ENCODE measurements at places on chromosomes 2 and 18. TPM values are rescaled to one million over a fixed set of nuclear protein-coding genes. Genes with fewer than 3 reads are reported as not detected.
A peak's percentile ranks its signal among the peaks of the same experiment; 100 is the strongest.

DNA sequence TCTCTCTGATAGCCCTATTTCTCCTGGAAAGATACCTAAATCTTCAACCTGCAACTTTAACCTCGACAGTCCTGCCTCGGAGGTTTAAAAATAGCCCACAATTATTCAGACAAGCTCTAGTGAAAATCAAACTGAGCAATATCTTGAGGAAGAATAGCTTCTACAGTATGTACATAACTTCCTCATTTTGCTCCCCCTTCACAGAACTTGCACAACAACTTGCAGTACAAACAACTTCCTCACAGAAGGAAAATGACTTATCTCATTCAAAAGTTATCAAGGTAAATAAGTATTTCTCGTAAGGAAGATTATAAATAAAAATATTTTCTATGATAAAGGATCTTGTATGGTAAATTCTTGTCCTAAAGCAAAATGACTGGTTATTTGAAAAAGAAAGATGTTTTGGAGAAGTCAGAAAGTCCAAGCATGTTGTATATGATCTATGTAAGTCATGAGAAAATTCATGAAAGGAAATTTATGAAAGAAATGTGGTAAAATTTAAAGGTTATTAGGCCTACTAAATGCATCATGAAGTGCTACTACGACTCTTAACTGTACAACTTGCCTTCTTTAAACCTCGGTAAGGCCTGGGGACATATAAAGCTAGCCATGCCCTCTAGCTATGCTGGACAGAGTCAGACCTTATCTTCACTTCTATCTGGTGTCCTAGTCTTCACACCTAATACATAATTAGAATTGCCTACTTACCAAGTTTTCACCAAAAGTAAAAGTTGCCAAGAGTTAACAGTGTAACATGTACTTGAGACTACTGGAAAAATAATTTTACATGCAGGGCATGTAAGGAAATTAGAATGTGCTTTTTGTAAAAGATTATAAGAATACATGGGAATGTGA lies 394.5 kb downstream of the DLGAP1 start:
- no peak overlapping the region for H3K27ac ChIP-seq
- H3K4me3 ChIP-seq = no peak overlapping the region
- H3K36me3 ChIP-seq = no peaks in the 10 kb centered on the region
- H3K4me1 ChIP-seq = no peaks in the 10 kb centered on the region
- no peak for DNase-seq

Gene FRZB
- 68.5 TPM for total RNA-seq

GRCh38 chr2:175890636-175891242 lies 111.3 kb downstream of the LNPK start:
- H3K4me3 ChIP-seq = no peak overlapping the region
- no peaks in the 10 kb centered on the region for H3K36me3 ChIP-seq

DNA sequence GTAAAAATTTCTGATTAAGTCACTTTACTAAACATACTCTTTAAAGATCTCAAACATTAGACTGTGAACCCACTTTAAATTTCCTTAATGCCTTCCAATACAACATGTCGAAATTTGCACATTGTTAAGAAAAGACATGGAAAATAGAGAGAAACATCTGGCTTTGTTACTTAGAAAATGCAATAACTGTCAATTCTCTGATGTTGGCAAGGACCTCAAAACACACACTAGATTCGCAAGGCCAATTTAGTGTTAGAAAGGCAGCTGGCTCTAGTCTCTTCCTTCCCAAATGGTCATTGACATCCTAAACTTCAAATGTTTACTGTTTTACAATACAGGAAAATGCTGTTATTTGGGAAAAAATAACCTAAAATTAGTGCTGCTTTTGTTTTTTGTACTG lies 110.6 kb downstream of the UPP2 start:
- DNase-seq = no peak
- no peak overlapping the region for H3K4me3 ChIP-seq
- no peaks in the 10 kb centered on the region for H3K36me3 ChIP-seq
- no peaks in the 10 kb centered on the region for H3K4me1 ChIP-seq
- H3K27me3 ChIP-seq = no peaks in the 10 kb centered on the region

Gene UXS1
- 59.8 TPM for total RNA-seq

- H3K4me1 ChIP-seq = no peaks in the 10 kb centered on the region
- no peak for DNase-seq
- no peak overlapping the region for H3K4me3 ChIP-seq
- no peaks in the 10 kb centered on the region for H3K36me3 ChIP-seq
Observed at GRCh38 chr2:179898873-179899272, 37.5 kb upstream of the ZNF385B start.

Gene HOXD12
- not detected for total RNA-seq

GRCh38 chr18:42082415-42083234 lies 127.6 kb downstream of the PIK3C3 start:
- no peak for DNase-seq
- H3K36me3 ChIP-seq = no peaks in the 10 kb centered on the region
- H3K27ac ChIP-seq = no peak overlapping the region

Gene ARHGEF33
- total RNA-seq = 4.7 TPM

- H3K4me1 ChIP-seq = peaks cover 19% of the 10 kb centered on the region
- H3K27me3 ChIP-seq = peaks cover 7% of the 10 kb centered on the region
- H3K36me3 ChIP-seq = no peaks in the 10 kb centered on the region
- no peak overlapping the region for H3K27ac ChIP-seq
Observed at GRCh38 chr2:127219171-127220070, 678 bp downstream of the CYP27C1 start.

DNA sequence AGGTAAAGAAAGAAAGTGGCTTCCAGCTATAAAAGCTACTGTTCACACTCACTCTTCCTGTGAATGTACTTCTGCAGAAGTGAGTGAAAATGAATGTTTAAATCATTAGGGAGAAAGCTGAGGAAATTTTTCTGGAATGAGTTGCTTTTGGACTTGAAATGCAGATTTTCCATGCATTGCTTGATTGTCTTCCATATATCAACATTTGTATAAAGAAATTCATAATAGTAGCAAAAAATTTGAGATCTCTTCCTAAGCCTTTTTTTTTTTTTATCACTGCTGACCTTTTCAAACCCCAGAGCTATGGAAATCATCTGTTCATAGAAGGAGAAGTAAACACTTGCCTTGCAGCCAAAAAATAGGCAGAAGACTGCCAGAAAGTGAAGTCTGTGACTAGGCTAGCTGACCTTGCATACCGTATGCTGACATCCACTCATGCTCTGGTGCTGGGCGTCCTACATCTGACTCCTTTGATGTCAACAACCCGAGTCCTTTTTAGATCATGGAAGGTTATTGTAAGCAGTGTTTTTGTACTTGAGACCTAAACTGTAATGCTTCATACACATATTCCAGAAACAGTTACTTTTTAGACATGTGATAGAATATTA lies 154.5 kb upstream of the RASGRP3 start:
- H3K4me1 ChIP-seq = no peaks in the 10 kb centered on the region
- H3K27me3 ChIP-seq = no peaks in the 10 kb centered on the region
- no peak for DNase-seq
- H3K27ac ChIP-seq = peak overlapping the region; percentile 25
- H3K36me3 ChIP-seq = no peaks in the 10 kb centered on the region
- no peak overlapping the region for H3K4me3 ChIP-seq

DNA sequence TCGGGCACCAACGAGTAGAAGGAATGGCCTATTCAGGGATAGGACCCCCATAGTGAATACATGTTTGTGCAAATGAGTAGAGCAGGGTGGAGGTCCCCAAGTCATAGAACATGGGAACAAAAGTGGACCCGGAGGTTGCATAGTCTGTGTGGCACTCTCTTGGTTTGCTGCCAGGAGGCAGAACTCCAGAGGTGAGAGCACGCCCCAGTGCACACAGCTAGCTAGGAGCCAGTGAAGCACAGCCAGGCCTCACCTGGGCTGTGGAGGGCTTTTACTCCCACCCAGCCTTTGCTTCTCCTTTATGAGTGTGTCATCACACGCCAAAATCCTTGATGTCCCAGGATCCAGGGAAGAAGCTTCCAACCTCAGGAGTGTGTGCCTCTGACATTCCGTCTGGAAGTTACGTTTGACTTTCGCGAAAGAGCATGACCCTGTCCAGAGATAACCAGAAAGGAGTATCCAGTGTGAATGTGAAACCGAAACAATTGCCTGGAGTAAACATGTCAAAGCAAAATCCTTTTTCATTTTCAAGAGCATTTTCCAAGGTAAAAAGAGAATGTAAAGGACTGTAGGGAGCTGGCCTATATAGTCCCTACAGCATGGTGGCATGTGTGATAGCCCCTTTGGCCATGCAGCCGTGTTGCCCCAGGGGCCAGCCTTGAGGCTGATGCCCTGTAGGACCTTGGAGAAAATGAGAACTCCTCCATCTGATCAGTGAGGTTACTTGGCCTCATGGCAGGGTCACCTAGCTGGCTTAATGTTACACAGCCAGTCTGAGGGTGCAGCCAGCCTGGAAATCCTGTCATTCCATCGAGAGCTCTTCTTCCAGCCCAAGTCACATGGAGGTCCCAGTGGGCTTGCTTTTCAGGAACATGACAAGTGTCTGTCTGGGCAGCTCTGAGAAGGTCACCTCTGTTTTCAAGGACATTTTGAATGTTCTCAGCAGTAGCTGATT lies 8.8 kb downstream of the TRIB2 start:
- H3K27ac ChIP-seq = no peak overlapping the region
- peaks cover 22% of the 10 kb centered on the region for H3K4me1 ChIP-seq
- H3K4me3 ChIP-seq = no peak overlapping the region
- DNase-seq = no peak

Gene KIAA2012
- total RNA-seq = 1.2 TPM

Gene ANKRD30BL
- total RNA-seq = 15.3 TPM

Gene CAPG
- total RNA-seq = 25.7 TPM

DNA sequence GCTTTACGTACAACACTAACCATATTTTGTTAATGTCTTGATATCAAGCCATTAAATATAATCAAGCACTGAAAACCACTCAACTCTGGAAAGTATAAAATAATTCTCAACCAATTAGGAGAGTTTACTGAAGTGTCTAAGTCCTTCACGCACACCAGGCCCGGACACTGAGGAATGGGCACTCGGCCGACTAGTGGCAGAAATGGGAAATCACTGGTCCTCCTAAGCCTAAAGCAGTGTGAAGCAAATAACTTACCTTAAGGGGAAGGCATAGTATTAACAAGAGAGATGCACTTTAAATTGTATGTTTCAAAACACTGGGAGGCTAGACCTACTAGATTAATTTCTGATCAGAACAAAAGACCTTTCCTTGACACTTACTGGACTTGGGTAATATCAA lies 45.7 kb downstream of the FAM210A start:
- H3K27ac ChIP-seq = no peak overlapping the region
- DNase-seq = peak; percentile 27

Gene ZNF396
- total RNA-seq = 6.8 TPM

DNA sequence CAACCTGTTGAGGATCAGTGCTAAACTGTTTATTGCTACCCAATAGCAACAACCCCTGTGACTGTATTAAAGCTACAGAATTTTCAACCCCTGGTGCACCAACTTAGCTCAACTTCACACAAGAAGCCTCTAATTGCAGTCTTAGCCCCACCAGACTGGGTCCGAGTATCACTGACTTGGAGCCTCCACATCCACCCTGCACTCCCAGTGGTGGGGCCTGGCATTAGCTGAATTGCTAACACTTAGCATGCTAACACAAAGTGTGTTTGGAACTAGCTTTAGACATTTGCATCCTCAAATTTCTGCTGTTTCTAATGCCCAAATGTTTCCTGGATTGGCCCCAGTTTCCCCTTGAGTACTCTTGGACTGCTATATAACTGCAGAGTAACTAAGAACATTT lies 298.6 kb downstream of the AGPS start:
- H3K27me3 ChIP-seq = no peaks in the 10 kb centered on the region
- H3K36me3 ChIP-seq = no peaks in the 10 kb centered on the region
- H3K4me3 ChIP-seq = no peak overlapping the region
- H3K4me1 ChIP-seq = no peaks in the 10 kb centered on the region

Gene FN1
- 1,973 TPM for total RNA-seq

DNA sequence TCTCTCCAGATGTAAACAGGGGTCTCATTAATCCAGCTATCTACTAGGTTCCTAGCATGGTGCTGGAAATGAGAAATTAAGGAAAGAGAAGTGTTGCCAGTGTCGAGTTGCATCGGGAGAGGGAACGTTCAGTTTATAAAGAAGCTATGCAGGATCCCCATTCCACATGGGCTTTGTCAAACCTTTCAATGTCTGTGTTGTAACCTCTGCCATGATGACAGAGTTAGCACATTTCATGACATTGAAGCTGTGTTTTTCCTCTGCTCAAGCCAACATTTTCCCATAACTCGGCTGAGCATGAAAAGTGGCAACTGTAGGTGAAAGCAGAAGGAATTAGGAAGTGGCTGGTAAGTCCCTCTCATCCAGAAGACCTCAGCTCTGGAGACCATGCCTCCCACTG lies 133.4 kb downstream of the WDSUB1 start:
- no peak overlapping the region for H3K27ac ChIP-seq
- peaks cover 10% of the 10 kb centered on the region for H3K4me1 ChIP-seq
- no peak for DNase-seq
- no peaks in the 10 kb centered on the region for H3K36me3 ChIP-seq
- H3K27me3 ChIP-seq = no peaks in the 10 kb centered on the region

Gene XDH
- under 0.01 TPM for total RNA-seq

DNA sequence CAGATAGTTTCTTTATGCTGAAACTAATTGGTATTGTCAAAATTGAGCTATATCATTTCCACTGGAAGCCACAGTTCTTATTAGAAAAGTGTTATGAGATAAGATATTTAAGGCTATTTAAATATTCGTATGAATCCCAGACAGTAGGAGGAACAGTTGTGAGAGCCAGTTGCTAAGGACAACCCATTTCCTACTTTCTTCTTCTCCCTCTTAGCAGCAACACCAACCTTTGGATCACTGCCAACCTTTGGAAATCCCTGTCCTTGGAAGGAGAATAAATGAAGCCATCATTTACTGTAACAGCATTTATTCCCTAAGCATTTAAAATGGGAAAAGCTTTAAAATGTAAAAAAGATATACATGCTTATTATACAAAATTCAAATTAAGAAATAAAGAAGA lies 85.8 kb downstream of the PLCL1 start:
- H3K4me1 ChIP-seq = no peaks in the 10 kb centered on the region
- H3K36me3 ChIP-seq = no peaks in the 10 kb centered on the region
- no peaks in the 10 kb centered on the region for H3K27me3 ChIP-seq
- peak; percentile 15 for DNase-seq
- H3K4me3 ChIP-seq = no peak overlapping the region

- H3K36me3 ChIP-seq = no peaks in the 10 kb centered on the region
- no peaks in the 10 kb centered on the region for H3K4me1 ChIP-seq
- H3K4me3 ChIP-seq = no peak overlapping the region
- no peak overlapping the region for H3K27ac ChIP-seq
- no peak for DNase-seq
Observed at GRCh38 chr2:182302174-182302573, 124.7 kb downstream of the PDE1A start.

DNA sequence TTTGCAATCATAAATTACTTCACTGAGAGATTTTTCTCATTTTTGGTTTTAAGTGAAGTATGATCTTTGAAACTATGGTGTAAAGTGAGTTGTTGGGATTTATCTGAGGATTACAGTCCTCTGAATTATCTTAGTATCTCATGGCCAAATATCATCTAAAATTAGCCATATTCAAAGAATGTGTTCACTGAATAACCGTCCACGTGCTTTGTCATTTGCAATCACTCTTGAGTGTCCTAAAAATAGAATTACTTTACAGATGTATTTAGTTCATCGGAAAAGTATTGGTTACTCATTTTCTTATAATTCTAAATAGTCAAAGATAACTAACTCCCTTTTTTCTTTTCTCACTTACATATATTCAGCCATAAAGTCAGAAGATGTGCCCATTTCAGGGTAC lies 141.2 kb downstream of the RTN4 start:
- no peak for DNase-seq
- H3K27ac ChIP-seq = no peak overlapping the region
- H3K36me3 ChIP-seq = no peaks in the 10 kb centered on the region
- no peaks in the 10 kb centered on the region for H3K27me3 ChIP-seq
- no peak overlapping the region for H3K4me3 ChIP-seq
- H3K4me1 ChIP-seq = peaks cover 9% of the 10 kb centered on the region
